ENCODE measurements at places on chromosomes 2 and 18. TPM values are rescaled to one million over a fixed set of nuclear protein-coding genes. Genes with fewer than 3 reads are reported as not detected.
A peak's percentile ranks its signal among the peaks of the same experiment; 100 is the strongest.

- no peaks in the 10 kb centered on the region for H3K36me3 ChIP-seq
- H3K4me3 ChIP-seq = no peak overlapping the region
- no peaks in the 10 kb centered on the region for H3K4me1 ChIP-seq
- H3K27me3 ChIP-seq = peaks cover 15% of the 10 kb centered on the region
- no peak overlapping the region for H3K27ac ChIP-seq
Observed at GRCh38 chr2:94956797-94957391, 68.6 kb upstream of the MAL start.

The OTOS gene
- total RNA-seq = not detected

DNA sequence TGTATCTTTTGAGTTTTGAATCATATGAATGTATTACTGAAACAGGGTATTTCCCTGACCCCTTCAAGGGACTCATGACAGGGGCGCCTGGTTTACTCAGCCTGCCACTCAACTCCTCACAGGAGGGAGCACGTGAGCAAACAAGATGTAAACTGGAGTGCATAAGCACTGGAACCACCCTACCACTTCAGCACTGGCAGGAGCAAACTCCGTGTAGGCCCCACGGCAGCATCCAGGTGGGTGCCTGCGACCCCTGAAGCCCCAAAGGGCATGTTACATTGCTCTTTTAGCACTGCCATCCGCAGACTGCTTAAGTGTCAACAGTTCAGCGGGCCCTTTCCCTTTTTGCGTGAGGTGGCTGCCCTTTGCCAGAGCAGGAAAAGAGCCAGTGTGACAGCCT, 8.2 kb upstream of the DAPL1 start:
- no peaks in the 10 kb centered on the region for H3K27me3 ChIP-seq
- DNase-seq = no peak
- no peaks in the 10 kb centered on the region for H3K4me1 ChIP-seq
- H3K36me3 ChIP-seq = no peaks in the 10 kb centered on the region

DNA sequence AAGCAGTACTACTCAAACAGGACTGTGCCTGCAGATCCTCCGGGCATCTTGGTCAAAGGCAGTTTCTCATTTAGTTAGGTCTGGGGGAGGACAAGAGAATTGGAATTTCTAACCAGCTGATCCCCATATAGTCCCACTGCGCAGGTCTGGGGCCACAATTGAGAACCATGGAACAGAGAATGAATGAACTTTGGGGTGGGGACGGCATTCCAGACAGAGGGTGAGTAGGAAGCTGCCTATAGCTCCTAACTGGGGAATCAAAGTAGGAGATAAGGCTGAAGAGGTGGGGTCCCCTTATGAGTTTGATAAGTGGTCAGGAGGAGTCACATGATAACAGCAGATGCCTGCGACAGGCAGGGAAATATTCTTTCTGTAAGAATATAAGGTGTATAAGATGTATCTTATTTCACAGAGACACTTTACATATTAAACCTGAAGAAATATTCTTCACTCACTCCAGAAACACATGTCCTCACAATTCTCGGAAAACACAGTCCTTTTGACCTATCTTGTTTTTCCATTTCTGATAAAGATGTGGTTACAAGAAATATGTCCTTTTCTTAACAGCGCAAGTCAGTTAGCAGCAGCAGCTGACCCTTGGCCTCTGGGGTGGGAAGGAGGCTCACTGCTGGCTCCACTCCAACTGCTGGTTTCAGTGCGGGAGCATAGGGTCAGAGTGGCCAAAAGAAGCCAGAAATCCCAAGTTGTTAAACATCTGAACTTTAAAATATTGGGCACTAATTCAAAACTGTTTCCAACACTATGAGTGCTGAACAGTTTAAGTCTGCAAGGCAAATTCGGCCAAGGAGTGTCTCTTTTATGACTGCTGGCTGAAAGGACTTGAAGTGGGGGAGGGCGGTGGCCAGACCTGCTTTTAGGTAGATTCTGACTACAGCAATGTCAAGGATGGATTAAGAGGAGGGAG, 12.6 kb upstream of the TMEM214 start:
- H3K4me3 ChIP-seq = no peak overlapping the region
- no peak overlapping the region for H3K27ac ChIP-seq
- DNase-seq = no peak
- no peaks in the 10 kb centered on the region for H3K4me1 ChIP-seq
- no peaks in the 10 kb centered on the region for H3K27me3 ChIP-seq
- peaks cover 5% of the 10 kb centered on the region for H3K36me3 ChIP-seq

DNA sequence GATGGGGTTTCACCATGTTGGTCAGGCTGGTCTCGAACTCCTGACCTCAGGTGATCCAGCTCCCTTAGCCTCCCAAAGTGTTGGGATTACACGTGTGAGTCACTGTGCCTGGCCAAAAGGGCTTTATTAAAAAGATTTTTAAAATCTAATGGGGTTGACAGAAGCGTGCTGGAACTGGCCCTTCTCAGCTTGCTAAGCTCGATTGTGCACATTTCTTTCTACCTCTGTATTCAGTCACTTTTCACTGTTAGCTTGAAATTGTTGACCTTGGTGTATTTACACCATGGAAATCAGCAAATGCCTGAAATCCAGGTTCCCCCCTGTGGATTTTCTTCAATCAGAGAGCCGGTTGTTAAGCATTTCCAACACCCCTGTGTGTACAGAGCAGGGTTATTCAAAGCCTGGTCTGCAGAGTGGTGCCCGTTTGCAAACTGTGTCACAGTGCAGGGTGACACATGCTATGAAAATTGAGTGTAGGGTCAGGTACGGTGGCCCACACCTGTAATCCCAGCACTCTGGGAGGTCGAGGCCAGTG, 140.2 kb downstream of the TGIF1 start:
- no peaks in the 10 kb centered on the region for H3K27me3 ChIP-seq
- no peak for DNase-seq
- peaks cover 64% of the 10 kb centered on the region for H3K4me1 ChIP-seq
- no peaks in the 10 kb centered on the region for H3K36me3 ChIP-seq

DNA sequence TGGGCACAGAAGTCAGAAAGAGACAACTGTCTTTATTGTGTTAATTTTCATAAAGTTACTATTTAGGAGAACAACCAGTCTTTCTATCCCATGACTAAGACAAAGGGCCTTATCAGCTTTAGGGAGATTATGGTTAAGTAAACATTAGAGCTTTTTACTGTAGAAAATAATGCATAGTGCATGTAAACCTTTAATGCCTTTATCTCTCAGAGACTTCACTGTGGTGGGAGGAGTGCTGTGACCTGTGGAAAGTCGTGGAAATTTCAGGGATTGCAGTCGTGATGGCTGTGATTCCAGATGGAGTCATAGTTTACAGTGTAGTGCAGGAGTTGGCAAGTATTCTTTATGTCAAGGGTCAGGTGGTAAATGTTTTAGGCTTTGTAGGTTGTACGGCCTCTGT, 15.8 kb downstream of the ZNF236 start:
- H3K4me1 ChIP-seq = peaks cover 9% of the 10 kb centered on the region
- no peak for DNase-seq
- H3K36me3 ChIP-seq = peaks cover 1% of the 10 kb centered on the region
- H3K27ac ChIP-seq = no peak overlapping the region
- H3K4me3 ChIP-seq = no peak overlapping the region

DNA sequence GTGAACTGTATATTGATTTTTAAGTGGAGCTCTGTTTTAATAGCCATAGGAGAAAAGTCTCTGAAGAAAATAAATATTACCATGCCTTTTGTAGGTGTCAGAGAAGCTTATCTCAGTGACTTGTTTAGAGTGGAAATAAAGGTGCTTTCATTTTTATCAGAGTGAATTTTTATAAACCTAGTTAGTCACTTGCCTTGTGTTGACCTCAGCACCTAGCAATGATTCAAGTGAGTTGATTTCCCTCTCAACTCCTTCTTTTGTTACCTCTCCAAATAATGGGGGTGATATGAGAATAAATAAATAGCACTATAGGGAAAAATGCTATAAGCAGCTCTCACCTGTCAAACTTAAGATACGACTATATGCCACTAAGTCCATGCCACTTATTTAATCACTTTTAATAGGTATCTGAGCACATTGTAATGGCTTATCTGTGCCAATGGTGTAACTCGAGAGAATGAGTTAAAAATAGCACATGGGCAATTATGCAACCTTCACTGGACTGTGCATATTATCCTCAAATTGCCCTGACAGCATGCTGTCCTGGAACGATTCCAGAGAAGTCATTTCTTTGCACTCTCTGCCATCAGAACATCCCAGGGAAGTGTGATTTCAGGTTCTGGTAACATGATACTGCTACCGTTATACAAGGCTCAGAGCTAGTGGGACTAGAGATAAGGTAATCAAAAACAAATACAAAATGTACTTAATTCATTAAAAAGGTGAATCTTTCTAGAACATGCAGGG, 290.8 kb downstream of the CCDC85A start:
- no peak overlapping the region for H3K4me3 ChIP-seq
- no peaks in the 10 kb centered on the region for H3K4me1 ChIP-seq
- no peak for DNase-seq
- H3K36me3 ChIP-seq = no peaks in the 10 kb centered on the region
- no peaks in the 10 kb centered on the region for H3K27me3 ChIP-seq

GRCh38 chr2:200376513-200377354, 70.2 kb downstream of the SPATS2L start:
- H3K36me3 ChIP-seq = peaks cover 2% of the 10 kb centered on the region
- peak; percentile 22 for DNase-seq

The ALLC gene
- total RNA-seq = not detected

Data from activated T-helper 1 cell treated with anti-CD3 and anti-CD28 coated beads, Interleukin-12 subunit alpha, Interleukin-12 subunit beta, Interleukin-2, Interleukin-4 antibody, amounts not matched to agents 30 ng/mL and 10 ng/mL and 1 ng/mL, durations not matched to agents 14 hours and 24 hours and 36 hours (primary cell).